Epithelial cell of umbilical artery (primary cell): ENCODE measurements at places on chromosomes 13 and 19. TPM values are rescaled to one million over a fixed set of nuclear protein-coding genes. Genes with fewer than 3 reads are reported as not detected.

IFNL1 gene
- not detected in 2 replicates for total RNA-seq

ZNF555 gene
- 3.9 and 6.8 TPM in 2 replicates for total RNA-seq

FFAR1 gene
- not detected in 2 replicates for total RNA-seq

CEACAM3 gene
- total RNA-seq = not detected in 2 replicates

PCSK4 gene
- total RNA-seq = 0.76 and 0.97 TPM in 2 replicates

ZNF626 gene
- total RNA-seq = 12.3 and 13.2 TPM in 2 replicates

STX10 gene
- total RNA-seq = 86.3 and 95.8 TPM in 2 replicates

PMIS2 gene
- not detected in 2 replicates for total RNA-seq

FAAP24 gene
- 2.3 and 2.7 TPM in 2 replicates for total RNA-seq

ZNF112 gene
- total RNA-seq = 7.8 and 16.1 TPM in 2 replicates

ADGRE3 gene
- total RNA-seq = not detected in 2 replicates

LILRA1 gene
- total RNA-seq = not detected in 2 replicates

SYT3 gene
- total RNA-seq = under 0.01 and 0.15 TPM in 2 replicates

S1PR5 gene
- total RNA-seq = under 0.01 TPM in 1 of 2 replicates, not detected in the other

ACP7 gene
- under 0.01 TPM in 1 of 2 replicates, not detected in the other for total RNA-seq

ZNF136 gene
- 4.2 and 5.2 TPM in 2 replicates for total RNA-seq

JAK3 gene
- 1.6 and 5.0 TPM in 2 replicates for total RNA-seq

ZNF43 gene
- 5.8 and 6.2 TPM in 2 replicates for total RNA-seq

LYL1 gene
- total RNA-seq = 99.7 and 105 TPM in 2 replicates

ZNF320 gene
- 6.8 and 14.0 TPM in 2 replicates for total RNA-seq

ATXN8OS gene
- not detected in 2 replicates for total RNA-seq

FFAR2 gene
- total RNA-seq = not detected in 2 replicates
